T-helper 1 cell (primary cell): ENCODE measurements at places on chromosomes 3 and 15.

DNA sequence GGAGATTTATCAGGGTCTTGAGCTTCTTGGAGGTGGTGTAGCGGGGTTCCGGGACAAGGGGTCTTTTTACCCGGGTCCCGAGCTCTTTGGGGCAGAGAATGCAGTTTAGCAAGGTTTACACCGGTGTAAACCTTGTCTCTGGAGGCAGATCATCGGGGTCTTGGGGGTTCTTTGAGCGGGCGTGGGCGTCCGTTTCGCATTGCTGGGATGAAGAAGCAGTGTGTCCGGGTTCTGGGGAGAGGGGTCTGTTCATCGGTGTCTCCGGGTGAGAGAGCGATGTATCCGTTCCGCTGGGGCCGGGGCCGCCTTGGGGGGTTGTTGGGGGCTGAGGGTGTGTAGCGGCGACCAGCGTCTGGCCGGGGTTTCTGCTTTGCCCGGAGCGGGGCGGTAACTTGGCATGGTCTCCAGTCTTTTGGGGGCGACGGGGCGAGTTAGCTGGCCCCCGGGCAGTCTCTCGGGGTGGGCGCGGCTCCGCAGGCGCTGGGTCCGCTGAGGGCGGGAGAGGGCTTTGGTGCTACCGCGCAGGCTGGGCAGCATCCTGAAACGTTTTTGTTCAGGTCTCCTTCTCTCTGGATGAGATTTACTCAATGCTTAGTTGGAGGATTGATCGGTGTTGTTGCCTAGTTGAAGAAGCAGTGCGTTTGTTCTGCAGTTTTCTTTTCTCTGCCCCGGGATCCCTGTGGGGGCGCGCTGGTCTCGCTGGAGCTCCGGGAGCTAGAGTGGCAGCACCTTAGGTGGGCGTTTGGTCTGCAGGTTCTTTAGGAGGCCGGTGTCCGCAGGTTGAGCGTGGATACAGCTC lies 843 bp downstream of the GLCE start:
- peak; percentile 2 for DNase-seq

GRCh38 chr15:62870216-62870615 lies 172.3 kb upstream of the TPM1 start:
- no peak for DNase-seq

GRCh38 chr15:57948351-57949289 lies 116.9 kb downstream of the ALDH1A2 start:
- DNase-seq, result no peak

- DNase-seq, result no peak
Measured at GRCh38 chr3:187104342-187104741, 35.0 kb downstream of the RPL39L start.

- no peak for DNase-seq
Measured at GRCh38 chr3:118548434-118548833, 486.2 kb downstream of the IGSF11 start.

DNA sequence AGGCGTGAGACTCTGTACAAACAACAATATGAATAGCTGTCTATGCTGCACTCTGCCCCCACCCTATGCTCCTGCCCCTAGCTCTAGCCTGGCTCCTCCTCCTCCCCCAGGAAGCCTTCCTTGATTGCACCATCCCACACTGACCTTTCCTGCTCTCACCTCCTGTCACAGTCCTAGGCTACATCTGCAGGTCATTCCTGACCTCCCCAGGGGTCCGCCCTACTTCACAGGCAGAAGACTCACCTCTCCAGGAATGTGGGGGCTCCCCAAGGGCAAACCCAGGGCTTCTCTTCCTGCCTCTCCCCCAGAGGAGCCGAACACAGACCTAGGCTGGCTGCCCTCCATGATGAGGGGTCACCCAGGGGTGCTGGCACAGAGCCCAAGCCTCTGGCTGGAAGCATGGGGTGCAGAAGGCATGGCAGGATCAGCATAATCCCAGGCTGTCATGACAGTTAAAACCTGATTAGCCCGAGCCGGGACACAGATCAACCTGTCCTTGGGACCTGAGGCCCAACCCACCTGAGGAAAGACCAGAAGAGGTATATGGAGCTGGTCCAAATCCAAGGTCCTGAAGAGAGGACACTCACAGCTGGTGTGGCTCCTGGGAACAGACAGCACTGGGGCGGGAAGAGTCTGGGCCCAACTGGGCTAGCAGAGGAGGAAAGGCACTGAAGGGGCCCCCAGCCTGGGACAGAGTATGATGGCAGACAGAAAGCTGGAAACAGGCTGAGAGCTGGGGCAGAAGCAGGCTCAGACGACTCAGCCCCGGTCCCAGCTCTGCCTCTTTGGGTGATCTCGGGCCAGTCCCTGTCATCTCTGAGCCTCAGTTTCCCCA lies 5.9 kb downstream of the SEMA7A start:
- DNase-seq, result no peak

DNA sequence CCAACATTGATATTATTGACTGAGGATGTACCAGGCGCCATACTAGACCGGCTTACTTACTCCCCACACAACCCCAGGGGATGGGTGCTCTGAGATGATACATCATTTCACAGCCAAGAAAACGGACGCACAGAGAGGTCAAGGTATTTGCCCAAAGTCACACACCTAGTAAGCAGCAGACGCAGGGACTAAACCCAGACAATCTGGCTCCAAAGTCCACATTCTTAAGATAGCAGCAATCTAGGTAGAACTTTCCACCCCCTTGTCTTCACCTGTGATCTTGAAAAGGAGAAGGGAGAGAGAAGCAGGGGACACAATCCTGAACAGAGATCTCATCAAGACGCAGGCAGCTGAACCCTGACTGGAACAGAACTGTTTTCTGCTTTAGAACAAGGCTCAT lies 200.6 kb downstream of the XXYLT1 start:
- DNase-seq, result no peak

DNA sequence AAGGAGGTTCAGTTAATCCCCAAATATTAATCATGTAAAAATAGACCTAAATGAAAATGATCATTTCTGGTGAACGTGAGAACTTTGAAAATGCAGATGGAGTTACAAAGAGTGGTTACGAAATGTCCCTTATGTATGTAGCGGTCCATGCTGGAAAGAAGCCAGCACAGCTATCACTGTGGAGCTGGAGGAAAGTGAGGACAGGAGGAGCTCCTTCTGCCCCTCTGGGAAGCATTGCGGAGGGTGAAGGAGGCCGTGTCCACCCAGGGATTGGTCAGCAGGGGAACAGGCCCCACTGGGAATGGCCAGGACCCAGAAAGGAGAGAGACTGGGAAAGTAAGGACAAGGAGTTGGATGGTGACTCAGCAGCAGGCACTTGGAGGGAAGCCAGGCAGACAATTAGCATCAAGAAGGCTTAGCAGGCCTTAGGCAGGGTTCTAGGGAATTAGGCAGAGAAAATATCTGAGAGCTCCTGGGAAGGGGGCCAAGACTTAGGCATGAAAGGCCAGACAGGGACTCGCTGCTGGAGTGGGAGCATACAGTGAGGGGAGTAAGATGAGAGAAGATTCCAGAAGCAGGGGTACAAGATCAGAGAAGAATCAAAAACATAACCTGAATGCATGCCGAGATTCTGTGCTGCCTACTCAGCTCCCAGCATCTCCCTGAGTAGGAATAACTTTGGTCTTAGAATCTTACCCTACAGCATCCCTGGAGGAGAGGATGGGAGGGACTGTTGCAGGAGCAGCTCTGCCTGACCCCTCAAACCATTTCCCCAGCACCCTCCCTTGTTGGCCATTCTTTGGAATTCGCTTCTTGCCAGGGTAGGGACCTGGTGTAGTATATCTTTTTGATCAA lies 171.0 kb upstream of the UMPS start:
- no peak for DNase-seq

- no peak for DNase-seq
Measured at GRCh38 chr3:161838021-161838420, 341.4 kb downstream of the OTOL1 start.

GRCh38 chr3:21750080-21750696 lies 822 bp downstream of the ZNF385D start:
- no peak for DNase-seq

DNA sequence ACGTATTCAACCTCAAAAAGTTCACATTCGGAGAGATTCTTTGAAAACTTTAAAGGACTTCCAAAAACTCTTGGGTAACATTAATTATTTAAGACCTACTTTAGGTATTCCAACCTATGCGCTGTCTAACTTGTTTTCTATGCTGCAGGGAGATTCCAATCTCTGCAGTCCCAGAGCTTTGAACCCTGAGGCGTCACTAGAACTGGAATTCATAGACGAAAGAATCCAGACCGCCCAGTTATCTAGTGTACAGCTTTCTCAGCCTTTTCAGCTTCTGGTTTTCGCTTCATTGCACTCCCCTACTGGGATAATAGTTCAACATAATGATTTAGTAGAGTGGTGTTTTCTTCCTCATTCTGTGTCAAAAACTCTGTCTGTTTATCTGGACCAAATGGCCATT lies 711.3 kb downstream of the ROBO1 start:
- DNase-seq, result no peak

DNA sequence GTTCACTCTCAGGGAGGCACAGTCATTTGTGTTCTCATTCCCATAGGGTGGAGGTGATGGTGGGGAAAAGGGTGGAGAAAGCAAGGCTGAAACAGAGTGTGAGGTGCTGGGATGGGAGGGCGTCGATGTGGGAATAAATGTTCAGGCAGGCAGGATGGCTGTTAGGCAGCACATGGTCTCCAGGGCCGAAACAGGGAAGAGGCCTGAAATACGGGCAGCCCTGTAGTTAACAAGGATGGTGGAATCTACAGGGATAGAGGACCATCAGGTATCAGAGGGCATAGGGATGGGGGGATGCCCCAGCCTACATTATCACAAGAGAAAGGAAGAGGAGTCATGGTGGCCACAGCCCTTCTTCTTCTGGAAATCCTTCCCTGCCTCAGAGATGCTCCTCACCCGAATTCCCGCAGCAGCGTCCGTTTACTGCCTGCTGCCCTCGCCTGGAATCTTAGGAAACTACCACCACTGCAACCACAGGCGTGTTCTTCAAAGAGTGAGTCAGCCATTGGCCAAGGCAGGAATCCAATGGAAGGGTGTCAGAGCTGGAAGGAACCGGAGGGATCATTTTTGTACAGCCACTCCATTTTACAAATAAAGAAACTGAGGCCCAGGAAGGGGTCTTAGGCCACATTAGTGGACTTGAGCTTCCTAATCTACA lies 49.7 kb upstream of the POMGNT2 start:
- DNase-seq, result no peak

DNA sequence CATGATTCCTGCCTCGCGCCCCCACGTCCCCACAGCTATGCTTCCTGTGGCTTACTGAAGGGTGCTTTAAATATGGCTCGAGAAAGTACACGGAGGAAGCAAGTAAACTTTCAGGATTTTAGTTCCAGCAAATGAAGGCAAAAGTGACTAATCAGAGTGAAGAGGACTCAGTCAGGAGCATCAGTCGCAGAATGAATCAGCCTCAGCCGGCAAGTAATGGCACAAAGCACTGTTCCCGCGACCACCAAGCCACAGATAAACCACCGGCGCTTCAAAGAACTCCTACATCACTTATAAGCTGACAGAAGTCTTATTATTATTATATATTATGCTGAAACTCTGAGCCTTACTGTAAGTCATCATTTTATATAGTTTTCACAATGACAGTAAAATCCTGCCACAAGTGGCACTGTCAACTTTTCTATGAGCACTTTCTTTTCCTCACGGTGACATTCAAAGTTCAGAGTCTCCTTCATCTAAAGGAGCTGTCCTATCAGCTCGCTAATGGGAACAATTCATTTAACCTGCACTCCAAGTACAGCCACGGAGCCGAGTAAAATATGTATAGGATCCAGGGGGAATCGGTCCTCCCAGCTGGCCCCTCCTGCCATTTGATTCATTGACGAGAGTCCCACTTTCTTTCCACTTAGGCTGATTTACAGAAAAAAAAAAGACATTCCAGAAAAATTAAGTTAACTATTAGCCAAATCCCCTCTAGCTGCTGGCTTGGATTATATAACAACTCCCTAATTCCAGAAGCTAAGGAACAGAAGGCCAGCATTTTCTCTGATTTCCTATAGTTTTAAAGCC lies 217.0 kb upstream of the ICE2 start:
- DNase-seq, result peak; percentile 74

GRCh38 chr3:64901522-64901885 lies 213.7 kb upstream of the ADAMTS9 start:
- DNase-seq, result no peak

DNA sequence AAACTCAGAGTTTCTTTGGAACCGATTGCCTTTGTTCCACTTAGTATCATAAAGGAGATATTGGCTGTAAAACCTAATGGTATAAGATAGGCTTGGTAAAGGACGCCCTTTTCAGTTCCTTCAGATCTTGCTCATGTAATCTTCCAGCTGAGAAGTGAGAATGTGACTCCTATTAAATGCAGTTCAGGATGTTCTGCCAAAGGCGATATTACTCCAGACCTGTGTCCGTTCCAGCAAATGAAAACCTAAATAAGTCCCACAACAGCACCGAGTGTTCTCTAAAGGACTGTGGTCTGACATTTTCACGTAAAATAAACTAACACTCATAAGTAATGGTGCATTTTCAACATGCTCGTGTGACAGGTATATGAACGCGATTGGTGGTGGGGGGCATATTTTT lies 276.2 kb downstream of the FEZF2 start:
- no peak for DNase-seq

DNA sequence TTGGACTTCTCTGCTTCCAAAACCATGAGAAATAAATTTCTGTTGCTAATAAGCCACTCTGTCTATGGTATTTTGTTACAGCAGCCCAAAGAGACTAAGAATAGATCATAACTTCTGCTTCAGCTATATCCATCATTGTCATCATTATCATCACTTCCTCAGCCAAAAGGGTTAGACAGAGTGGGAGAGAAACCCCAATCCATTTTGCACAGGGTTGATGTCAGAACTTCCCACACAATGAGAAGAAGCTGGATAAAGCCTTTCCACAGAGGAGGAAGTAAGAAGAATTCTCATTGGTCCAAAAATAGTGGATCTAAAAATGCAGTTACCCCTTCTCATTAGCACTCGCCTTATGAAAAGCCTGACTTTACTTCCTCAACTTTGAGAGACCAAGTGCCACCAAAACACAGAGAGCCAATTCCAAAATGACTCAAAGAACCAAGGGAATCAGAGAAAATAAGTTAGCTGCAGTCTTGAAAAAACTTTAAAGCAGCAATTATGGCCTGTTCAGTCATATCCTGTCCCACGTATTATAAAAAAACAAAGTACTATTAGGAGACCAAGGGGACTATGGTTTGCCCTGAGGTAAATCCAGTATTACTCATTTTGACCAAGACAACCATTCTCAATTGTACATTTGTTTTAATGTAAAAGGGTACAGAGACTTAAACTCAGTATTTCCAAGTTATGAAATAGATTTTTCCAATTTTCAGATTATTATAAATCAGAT lies 80.2 kb downstream of the WNT5A start:
- no peak for DNase-seq
